ENCODE measurements at places on chromosomes 4 and X.

DNA sequence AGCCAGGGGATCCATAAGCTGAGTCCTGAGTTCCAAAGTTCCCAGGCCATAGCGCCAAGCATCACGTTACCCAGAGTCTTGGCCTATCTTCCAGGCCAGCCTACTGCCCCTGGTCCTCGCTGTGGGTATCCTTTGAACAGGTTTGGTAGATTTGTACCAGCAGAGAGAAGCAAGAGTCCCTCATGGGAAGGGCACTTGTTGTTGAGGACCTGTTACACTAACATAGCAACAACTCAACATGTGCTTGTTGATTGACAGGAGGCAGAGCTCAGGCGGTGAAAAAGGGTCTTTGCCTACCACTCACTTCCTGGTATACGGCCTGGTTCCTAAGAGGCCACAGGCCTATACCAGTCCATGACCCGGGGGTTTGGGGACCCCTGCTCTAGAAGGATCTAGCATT lies 138.4 kb downstream of the RASL11B start:
- peaks cover 9% of the 10 kb centered on the region for H3K36me3 ChIP-seq
- no peak for DNase-seq
- no peaks in the 10 kb centered on the region for H3K4me1 ChIP-seq
- no peaks in the 10 kb centered on the region for H3K27me3 ChIP-seq
- H3K4me3 ChIP-seq, result no peak overlapping the region

- no peak overlapping the region for H3K27ac ChIP-seq
- H3K27me3 ChIP-seq, result no peaks in the 10 kb centered on the region
- DNase-seq, result no peak
- no peaks in the 10 kb centered on the region for H3K36me3 ChIP-seq
These were observed 1180.8 kb downstream of the FSTL5 start for GRCh38 chr4:160983035-160983434.

DNA sequence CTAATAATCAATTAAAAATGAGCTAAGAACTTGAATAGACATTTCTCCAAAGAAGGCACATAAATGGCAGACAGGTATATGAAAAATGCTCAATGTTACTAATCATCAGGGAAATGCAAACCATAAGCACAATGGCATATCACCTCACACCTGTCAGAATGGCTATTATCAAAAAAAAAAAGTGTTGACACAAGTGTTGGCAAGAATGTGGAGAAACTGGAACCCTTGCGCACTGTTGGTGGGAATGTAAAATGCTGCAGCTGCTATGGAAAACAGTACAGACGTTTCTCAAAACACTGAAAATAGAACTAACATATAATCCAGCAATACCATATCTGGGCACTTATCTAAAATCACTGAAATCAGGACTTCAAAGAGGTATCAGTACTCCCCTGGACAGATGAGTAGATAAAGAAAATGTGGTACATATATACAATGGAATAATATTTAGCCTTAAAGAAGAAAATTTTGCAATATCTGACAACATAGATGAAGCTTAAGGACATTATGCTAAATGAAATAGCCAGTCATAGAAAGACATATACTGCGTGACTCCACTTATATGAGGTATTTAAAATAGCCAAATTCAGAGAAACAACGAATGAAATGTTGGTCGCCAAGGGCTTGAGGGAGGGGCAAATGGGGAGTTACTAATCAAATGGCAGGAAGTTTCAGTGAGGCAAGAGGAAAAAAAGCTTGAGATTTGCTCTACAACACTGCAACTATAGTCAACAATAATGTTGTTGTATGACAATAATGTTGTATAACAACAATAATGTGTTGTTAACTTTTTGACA lies 175.5 kb downstream of the WDFY3 start:
- no peak overlapping the region for H3K27ac ChIP-seq
- H3K27me3 ChIP-seq, result no peaks in the 10 kb centered on the region
- H3K4me1 ChIP-seq, result no peaks in the 10 kb centered on the region
- DNase-seq, result no peak
- no peaks in the 10 kb centered on the region for H3K36me3 ChIP-seq

DNA sequence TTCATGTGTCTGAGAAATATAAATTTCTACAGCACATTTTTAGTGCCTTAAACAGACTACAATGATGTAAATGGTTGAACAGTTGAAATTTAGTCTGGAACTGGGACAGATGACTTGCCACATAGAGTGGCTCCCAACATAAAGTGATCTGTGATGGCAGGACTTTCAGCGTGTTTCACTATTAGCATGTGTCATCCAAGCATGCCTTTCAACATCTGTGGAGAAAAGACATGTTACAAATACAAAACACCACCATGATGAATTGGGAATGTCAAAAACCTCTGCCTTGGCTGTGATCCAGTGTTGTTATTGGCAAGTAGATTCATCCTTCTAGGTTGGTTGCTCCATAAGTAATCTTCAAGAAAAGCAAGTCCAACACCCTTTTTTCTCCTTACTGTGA lies 348.7 kb downstream of the MAPK10 start:
- no peaks in the 10 kb centered on the region for H3K4me1 ChIP-seq
- H3K27me3 ChIP-seq, result no peaks in the 10 kb centered on the region
- DNase-seq, result no peak
- no peak overlapping the region for H3K27ac ChIP-seq
- no peaks in the 10 kb centered on the region for H3K36me3 ChIP-seq

DNA sequence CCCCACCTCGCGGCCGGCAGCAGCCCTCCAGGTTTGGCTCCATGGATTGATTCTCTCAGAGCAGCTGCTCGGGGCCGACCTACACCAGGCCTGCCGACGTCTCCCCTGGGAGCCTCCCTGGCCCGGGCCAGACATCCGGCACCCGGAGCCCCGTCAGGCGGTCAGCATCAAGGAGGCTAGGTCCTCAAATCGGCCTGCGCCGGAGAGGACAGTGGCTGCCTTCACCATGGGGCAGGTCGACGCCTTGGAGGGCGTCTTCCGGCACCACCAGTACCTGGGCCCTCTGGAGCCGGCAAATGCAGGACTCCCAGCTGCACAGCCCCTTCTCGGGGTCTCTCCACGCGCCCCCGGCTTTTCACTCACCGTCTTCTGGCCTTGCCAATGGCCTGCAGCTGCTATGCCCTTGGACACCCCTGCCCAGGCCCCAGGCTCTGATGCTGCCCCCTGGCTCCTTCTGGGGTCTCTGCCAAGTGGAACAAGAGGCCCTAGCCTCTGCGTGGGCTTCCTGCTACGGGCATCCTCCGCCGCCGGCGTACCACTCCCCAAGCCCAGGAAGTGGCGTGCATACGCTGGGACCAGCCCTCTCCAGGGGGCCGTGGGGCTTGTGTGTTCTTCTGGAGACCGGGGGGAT lies 341.8 kb downstream of the MAGEB5 start:
- DNase-seq, result no peak
- H3K4me1 ChIP-seq, result no peaks in the 10 kb centered on the region
- H3K36me3 ChIP-seq, result no peaks in the 10 kb centered on the region
- H3K4me3 ChIP-seq, result no peak overlapping the region
- H3K27ac ChIP-seq, result no peak overlapping the region
- no peaks in the 10 kb centered on the region for H3K27me3 ChIP-seq

- H3K27ac ChIP-seq, result peak within 1 kb of the TSS; percentile 97
- H3K4me1 ChIP-seq, result peaks cover 25% of the 10 kb centered on the region
- peak; percentile 85 for DNase-seq
- H3K4me3 ChIP-seq, result peak within 1 kb of the TSS; percentile 98
These were observed at the start of gene CCNG2 for GRCh38 chr4:77156912-77157858. Gene CCNG2 (plus strand): TSS chr4:77157207. CDS start chr4:77158533, 1,326 bp downstream.

GRCh38 chrX:2901367-2902036 lies 27.6 kb downstream of the ARSD start:
- peaks cover 7% of the 10 kb centered on the region for H3K27me3 ChIP-seq
- H3K36me3 ChIP-seq, result no peaks in the 10 kb centered on the region
- H3K4me3 ChIP-seq, result no peak overlapping the region
- DNase-seq, result no peak
- peaks cover 3% of the 10 kb centered on the region for H3K4me1 ChIP-seq

DNA sequence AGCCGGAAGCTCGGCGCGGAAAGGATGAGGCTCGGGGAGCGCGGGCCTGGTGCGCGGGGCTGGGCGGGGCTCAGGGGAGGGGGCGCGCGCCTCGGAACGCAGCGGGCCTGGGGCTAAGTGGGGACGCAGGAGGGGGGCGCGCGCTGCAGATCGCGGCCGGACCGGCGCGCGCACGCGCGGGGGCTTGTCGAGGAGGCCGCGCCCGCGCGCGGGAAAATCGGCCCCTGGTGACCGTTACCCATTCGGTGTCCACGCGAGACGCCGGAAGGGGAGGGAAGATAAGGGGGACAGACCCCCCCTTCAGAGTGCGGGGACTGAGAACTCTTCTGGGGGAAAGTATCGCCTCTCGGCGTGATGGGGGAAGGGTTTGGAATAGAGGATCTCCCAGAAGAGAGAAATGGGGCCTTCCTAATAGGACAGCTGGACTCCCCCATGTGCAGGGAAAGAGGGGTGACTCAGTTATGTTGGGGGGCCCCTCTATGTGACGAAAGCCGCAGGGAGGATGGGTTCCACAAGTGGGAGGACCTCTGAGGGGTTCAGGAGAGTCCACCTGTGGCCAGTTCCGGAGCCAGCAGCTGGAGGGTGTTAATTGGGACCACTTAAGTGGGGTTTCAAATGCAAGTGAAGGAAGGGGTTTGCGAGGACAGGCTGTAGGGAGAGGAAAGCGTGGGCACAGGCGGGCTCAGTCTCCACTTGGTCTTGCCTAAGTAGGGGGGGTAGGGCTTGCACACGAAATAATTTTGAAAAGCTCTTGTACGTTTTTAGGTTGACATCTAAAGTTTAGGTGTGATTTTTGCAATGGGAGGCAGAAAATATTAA lies 584 bp downstream of the SUV39H1 start:
- peak overlapping the region; percentile 94 for H3K4me3 ChIP-seq
- H3K27me3 ChIP-seq, result no peaks in the 10 kb centered on the region
- H3K27ac ChIP-seq, result peak overlapping the region; percentile 93

GRCh38 chrX:140091125-140091886 lies 126.0 kb upstream of the CXorf66 start:
- H3K4me1 ChIP-seq, result no peaks in the 10 kb centered on the region
- DNase-seq, result peak; percentile 22
- H3K27me3 ChIP-seq, result peaks cover 35% of the 10 kb centered on the region
- no peak overlapping the region for H3K27ac ChIP-seq
- no peaks in the 10 kb centered on the region for H3K36me3 ChIP-seq

DNA sequence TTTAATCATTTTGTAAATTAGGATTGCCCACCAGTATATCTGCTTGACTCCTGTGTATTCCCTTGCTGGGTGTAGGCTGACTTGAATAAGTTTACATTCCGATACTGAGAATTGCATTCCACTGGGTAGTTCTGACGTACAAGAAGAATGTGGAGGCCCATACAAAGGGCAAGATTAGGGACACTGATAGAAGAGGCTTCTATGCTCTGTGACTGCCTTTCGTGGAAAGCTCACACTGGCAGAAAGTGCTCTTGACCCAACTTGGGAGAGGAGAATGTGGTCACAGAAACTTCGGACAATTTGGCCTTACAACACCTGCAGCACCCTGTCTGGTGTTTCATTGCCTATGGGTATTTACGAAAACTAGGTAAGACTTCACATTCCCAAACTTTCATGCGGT lies 126.3 kb downstream of the RAPGEF2 start:
- no peak for DNase-seq
- H3K27ac ChIP-seq, result no peak overlapping the region
- H3K4me3 ChIP-seq, result no peak overlapping the region
- no peaks in the 10 kb centered on the region for H3K27me3 ChIP-seq
- peaks cover 13% of the 10 kb centered on the region for H3K36me3 ChIP-seq

GRCh38 chr4:148330724-148331123 lies 111.5 kb downstream of the NR3C2 start:
- peaks cover 10% of the 10 kb centered on the region for H3K36me3 ChIP-seq
- no peaks in the 10 kb centered on the region for H3K27me3 ChIP-seq
- no peak overlapping the region for H3K4me3 ChIP-seq

DNA sequence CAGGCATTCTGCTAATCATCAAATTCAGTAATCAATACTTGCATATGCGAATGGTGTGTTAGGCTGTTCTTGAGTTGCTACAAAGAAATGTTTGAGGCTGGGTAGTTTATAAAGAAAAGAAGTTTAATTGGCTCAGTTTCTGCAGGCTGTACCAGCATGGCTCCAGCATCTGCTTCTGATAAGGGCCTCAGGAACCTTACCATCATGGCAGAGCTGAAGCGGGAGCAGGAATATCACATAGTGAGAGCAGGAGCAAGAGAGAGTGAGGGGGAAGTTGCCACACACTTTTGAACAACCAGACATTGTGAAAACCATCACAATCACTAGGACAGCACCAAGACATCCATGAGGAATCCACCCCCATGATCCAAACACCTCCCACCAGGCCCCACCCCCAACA lies 344.7 kb upstream of the FAM241A start:
- no peaks in the 10 kb centered on the region for H3K4me1 ChIP-seq
- no peaks in the 10 kb centered on the region for H3K27me3 ChIP-seq
- no peak overlapping the region for H3K27ac ChIP-seq
- no peak for DNase-seq

- H3K36me3 ChIP-seq, result no peaks in the 10 kb centered on the region
- no peaks in the 10 kb centered on the region for H3K27me3 ChIP-seq
- DNase-seq, result no peak
- no peak overlapping the region for H3K4me3 ChIP-seq
- no peak overlapping the region for H3K27ac ChIP-seq
- H3K4me1 ChIP-seq, result no peaks in the 10 kb centered on the region
These were observed 162.7 kb upstream of the CPXCR1 start for GRCh38 chrX:88584283-88584682.

- no peak for DNase-seq
- no peaks in the 10 kb centered on the region for H3K27me3 ChIP-seq
- no peak overlapping the region for H3K27ac ChIP-seq
- no peak overlapping the region for H3K4me3 ChIP-seq
- H3K36me3 ChIP-seq, result no peaks in the 10 kb centered on the region
- H3K4me1 ChIP-seq, result no peaks in the 10 kb centered on the region
These were observed 461.5 kb downstream of the FSTL5 start for GRCh38 chr4:161702287-161702686.

DNA sequence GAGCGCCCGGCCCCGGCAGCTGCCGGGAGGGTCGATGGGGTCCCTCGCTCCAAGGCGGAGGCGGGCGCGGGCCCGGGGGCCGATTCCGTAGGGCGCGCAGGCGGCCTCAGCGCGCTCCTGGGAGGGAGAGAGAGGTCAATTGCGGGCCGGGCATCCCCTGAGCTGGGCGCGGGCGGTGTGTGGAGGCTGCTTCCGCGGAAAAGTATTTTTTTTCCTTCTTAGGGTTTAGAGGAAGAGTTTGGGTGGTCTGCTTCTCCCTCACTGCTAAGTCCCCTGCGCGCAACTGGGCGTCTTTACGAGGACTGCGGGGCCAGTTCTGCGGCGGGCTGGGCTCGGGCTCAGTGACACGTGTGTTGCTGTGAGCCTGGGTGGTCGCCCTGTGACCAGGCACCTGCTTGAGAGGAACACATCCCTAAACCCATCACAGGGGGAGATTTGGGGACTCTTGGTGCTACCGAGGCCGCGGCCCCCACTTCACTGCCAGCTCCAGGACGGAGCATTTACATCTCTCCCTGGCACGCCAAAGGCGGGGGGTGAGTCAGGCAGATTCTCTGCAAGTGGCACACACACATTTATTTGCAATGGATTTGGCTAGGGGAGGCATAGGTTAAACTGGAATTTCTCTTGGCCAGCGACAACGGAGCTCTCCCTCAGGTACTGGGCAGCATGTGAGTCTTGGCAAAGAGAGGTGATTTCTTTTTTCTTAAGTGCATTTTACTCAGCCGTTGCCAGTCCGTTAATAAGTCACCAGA lies 151.2 kb upstream of the SLC4A4 start:
- peak; percentile 10 for DNase-seq
- H3K4me3 ChIP-seq, result peak overlapping the region; percentile 77
- H3K27me3 ChIP-seq, result peaks cover 72% of the 10 kb centered on the region
- no peak overlapping the region for H3K27ac ChIP-seq
